Effector CD8-positive, alpha-beta T cell (primary cell): ENCODE measurements at places on chromosomes 5 and 9.

DNA sequence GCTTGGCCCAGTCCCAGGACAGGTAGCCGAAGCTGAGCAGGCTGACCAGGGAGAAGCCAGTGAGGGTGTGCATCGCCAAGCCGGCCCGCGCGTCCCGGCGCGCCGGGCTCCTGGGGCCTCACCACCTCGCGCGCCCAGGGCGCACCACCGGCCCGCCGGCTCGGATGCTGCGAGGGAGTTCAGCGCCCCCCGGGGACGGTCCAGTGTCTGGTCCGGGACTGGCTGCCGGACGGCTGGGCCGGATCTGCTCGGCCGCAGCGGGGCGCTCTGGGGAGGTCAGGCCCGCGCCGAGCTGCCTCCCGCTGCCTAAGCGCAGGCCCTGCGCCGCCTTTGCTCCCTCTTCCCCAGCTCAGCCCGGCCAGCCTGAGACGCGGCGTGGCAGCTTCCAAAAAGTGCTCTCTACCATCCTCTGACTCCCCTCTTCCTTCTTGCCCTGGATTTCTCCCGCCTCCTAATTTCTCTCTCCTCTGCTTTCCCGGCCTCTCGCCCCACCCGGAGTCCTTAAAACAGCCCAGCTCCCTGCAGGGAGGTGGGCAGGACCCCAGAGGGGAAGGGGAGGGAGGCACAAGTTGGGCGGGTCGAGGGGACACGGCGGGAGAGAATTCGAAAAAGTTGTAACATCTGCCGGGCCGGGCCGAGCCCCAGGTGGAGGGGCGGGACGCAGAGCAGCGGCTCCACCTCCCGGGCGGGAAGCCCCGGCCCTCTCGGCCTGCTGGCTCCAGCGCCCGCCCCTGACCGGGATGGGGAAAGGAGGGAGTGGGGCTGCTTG, at the start of gene ARSI:
Gene ARSI, minus strand, starts transcription at position 605 of the 769 bp plus-strand sequence. Its CDS starts 532 bp downstream, at position 73.
- DNase-seq = no peak

DNA sequence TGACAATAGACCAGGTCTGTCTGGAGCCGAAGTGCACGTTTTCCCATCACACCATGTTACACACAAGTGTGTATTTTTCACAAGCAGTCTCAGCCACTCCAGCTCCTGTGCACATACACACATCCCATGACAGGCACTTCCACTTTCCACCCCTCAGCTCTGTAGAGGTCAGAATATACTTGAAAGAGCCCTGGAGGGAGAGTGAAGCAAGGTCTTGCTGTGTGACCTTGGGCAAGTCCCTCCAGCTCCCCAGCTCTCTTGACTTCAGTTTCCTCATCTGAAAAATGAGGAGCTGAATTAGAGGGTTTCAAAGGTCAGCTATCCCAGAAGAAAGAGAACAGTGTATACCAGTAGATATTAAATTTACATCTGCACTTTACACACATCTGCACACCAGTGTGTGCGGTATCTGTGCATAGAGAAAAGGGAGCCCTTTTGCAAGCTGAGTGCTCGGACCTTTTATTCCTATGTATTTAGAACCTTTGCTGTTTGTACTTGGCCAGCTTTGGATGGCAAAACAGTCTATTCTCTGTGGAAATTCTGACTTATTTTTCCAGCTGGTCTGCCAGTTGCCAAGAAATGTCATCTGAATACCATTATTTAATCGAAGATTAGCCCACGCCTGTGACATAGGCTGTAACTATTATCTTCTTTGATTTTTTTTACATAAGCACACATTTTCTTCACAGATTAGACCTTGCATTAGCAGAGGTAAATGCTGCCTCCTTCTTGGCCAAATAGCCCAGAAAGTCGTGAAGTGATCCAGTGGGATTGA, 528.0 kb downstream of the BNC2 start:
- no peak for DNase-seq

DNA sequence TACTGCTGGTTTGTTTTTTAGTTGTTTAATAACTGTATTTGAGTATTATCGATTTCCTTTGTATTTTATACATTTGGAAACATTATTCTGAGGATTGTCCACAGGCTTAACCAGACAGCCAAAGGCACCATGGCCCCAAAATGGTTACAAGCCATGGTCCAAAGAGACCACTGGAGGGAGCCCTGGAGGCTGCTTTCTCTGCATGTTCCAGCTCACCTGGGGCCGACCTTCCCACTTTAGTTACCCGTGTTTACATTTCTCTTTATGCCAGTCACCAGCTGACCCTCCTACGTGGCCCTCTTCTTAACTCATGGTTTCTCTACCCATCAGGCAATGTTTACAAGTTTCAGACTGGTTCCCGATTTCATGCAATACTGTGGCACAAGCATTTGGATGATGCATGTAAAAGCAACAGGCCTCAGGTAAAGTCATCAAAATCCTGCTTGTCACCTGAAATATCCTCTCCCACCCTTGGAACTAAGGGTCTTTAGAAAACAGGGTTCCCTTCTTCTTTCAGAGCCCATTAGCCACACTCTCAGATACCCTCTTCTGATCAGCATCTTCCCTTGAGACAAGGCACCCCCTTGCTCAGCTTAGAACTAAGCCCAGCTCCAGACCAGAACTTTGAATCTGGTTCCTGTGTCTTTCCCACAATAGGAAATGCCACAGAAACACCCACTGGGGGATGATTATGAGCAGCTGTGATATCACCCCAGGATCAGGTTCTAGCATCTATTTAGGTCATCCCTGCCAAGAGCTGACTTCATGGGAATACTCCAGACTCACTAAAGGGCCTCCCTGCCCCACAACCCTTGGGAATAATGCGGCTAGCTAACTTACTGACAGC, 49.9 kb upstream of the GARNL3 start:
- DNase-seq = peak; percentile 23

DNA sequence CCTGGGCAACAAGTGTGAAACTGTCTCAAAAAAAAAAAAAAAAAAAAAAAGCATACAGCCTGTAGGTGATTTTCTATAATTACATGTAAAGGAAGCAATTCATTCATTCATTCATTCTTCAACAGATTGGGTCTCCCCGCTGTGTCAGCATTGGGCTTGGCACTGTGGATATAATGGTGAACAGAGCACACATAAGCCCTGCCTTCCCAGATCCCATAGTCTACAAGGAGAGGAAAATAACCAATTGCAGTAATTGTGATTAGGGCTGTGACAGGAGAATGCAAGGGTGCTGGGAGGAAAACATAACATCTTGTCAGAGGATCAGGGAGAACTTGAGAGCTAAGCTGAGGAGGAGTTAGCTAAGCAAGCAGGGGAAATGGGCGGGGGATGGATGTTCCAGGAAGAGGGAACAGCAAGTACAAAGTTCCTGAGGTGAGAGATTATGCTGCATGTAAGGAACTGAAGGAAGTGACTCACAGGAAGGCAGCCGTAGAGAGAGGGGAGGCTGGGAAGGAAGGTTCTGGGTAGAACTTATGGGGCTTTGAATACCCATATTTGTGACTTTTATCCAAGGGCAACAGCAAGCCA, 24.0 kb upstream of the KLF9 start:
- DNase-seq = no peak

DNA sequence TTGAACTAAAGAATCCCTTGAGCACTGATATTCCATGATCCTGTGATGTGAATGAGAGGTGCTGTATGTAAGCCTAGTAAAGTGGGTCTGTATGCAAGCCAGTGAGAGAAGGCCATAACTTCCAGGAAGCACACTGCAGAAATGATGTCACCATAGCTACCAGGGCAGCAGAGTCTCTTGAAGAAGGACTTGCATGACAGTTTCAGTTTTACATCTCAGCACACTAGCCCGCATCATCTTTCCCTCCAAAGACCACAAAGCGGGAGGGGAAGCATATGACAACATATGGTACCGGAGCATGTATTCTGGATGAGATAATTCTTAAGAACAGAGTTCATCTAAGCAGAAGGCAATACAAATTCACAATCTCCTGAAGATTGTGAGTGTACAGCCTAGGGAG, 37.6 kb upstream of the MAST4 start:
- no peak for DNase-seq

- no peak for DNase-seq
Observed at GRCh38 chr5:122415030-122415800, 103.2 kb downstream of the SNCAIP start.

GRCh38 chr5:116703328-116703727, 128.7 kb upstream of the SEMA6A start:
- no peak for DNase-seq

GRCh38 chr5:72093824-72094223, 13.5 kb upstream of the MAP1B start:
- DNase-seq = no peak

DNA sequence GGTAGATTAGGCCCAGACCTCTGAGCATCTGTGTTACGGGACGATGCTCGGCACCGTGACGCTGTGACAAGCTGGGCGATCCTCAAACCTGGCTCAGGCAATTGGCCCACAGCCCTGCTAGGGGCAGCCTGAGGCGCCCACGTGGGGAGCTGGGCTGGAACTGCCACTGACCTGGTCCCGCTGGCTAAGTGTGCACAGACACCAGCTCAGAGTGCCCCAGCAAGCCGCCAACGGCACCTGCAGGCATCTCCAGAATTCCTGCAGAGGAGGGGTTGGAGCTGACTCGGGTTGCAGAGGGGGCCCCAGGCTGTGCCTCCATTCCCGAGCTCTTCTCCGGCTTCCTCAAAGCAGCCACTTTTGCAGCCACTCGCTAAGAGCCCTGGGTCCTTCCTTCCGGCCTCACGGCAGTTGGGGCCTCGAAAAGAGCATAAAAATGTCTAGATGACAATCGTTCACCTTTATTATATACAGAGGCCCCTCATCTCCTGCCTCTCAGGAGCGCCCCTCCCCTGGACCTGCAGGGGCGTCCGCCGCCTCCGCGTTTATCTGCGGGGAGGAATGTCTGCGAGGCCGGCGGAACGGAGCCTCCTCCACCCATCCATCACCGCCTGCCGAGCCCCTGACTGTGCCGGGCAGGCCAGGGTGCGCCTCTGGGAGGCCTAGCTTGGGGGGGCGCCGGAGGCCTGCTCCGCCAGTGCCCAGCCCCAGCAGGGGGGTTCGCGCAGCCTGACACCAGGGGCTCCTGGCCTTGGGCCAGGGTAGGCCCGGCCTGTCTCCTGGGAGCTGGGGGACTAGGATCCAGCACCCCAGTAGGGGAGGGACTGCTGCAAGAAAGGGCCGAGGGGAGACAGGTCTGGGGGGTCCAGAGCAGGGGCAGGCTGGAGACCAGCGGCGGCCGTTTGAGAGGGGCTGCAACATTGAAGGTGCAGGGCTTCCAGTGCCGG, 144.9 kb downstream of the BARX1 start:
- DNase-seq = no peak

GRCh38 chr9:88796947-88797346, 194.3 kb upstream of the S1PR3 start:
- DNase-seq = no peak

DNA sequence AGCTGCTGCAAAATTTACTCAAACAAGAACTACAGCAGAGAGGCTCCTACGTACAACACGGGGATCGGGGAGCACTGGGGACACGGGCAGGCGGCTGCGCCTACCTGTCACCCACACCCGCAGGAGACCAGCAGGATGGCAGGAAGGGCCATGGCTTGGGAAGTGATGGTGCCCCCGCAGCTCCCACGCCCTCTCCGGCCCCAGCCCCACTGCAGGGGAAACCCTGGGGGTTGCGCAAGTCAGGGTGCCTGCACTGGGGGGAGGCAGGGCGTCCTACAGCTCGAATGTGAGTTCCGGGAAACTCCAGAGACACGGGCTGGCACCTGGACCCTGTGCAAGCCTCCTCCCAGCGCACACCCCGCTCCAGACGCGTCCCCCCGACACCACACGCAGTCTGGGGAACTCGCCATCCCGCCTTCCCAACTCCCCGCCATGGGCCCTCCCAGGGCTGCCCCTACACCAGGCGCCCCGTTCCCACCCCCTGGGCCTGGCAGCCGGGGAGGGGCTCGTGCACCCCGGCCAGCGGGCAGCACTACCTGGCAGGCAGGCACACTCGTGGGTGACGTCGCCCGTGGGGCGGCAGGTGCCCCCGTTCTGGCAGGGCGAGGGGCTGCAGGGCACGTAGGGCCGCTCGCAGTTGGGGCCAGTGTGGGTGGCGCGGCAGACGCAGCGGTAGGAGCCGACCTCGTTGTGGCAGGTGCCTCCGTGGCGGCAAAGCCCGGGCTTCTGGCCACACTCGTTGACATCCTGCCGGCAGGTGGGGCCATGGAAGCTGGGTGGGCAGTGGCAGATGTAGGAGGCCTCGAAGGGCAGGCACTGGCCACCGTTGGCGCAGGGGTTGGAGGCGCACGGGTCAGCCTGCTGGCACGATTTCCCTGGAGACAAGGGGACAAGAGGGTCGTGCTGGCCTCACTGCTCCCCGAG, 23.3 kb downstream of the NOTCH1 start:
- no peak for DNase-seq

- no peak for DNase-seq
Observed at GRCh38 chr9:18922161-18922885, 110.7 kb downstream of the SAXO1 start.

GRCh38 chr5:85865296-85865695, 752.4 kb upstream of the COX7C start:
- no peak for DNase-seq

DNA sequence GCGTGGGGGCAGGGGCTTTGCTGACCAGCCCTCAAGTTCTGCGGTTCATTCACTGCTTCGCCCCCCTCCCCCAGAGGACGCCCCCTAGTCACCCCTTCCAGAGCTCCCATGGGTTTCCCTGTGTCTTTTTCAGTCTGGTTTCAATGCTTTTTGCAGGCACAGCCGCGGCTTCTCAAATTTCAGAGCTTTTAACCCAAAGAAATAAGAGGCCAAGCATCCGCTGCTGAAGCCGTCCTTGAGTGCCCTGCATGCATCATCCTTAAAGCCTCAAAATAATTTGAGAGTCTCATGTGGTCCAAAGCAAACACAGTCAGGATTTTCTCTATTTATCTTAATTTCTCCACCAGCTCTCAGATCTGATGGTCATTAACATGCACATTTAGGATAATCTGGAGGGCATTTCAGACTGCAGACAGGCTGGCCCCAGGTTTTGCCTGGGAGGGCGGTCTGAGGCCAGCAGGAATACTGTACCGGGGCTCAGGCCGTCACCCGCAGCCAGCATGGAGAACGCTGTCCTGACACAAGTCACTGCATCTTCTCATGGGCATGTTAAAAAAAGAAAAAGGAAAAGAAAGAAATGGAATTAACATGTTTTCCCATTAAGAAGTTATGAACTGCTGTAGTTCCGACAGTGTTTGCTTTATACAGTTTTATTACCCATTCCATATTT, 420.8 kb upstream of the IRX4 start:
- no peak for DNase-seq
